T-helper 2 cell treated with Interferon-gamma antibody and Interleukin-4, amounts not matched to agents 100 ng/mL and 5 ng/mL, for 36 hours (primary cell): ENCODE measurements at places on chromosomes 3 and 15. TPM values are rescaled to one million over a fixed set of nuclear protein-coding genes. Genes with fewer than 3 reads are reported as not detected.

The RBP2 gene
- total RNA-seq: not detected in 2 replicates

The ZPLD1 gene
- total RNA-seq: not detected in 2 replicates

The PAQR9 gene
- total RNA-seq: not detected in 2 replicates

The GOLGA6L6 gene
- total RNA-seq: not detected in 2 replicates

The KCNH8 gene
- total RNA-seq: not detected in 2 replicates
